ENCODE measurements at places on chromosomes 5 and 9. TPM values are rescaled to one million over a fixed set of nuclear protein-coding genes. Genes with fewer than 3 reads are reported as not detected.

SUSD3 gene
- total RNA-seq: 57.9 TPM

INSL4 gene
- total RNA-seq: not detected

CDC25C gene
- total RNA-seq: 15.9 TPM

RAB3C gene
- not detected for total RNA-seq

NUTM2F gene
- total RNA-seq: not detected

IFNA21 gene
- total RNA-seq: not detected

GRM6 gene
- not detected for total RNA-seq

LCN6 gene
- total RNA-seq: not detected

VLDLR gene
- 14.5 TPM for total RNA-seq

ALDH1A1 gene
- not detected for total RNA-seq

SLCO6A1 gene
- total RNA-seq: not detected
